ENCODE measurements at places on chromosomes 16 and 17. TPM values are rescaled to one million over a fixed set of nuclear protein-coding genes. Genes with fewer than 3 reads are reported as not detected.

DNA sequence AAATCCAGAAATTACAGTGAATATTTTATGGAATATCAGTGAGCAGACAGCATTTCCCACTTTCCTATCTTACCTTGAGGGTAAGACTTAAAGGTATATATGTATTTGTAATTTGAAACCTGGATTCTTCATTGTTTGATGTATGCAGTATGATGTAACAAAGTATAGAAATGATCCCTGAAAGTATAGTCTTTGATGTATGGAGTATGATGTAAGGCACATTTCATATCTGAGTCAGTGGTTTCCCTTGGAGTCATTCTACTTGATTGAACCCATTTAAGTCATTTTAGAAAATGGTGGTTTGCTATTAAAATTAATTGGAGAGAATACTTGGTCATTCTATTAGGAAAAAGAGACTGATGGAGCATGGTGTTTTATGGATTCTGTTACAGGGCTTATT, 10.1 kb downstream of the AMZ2 start:
- no peak for DNase-seq

DNA sequence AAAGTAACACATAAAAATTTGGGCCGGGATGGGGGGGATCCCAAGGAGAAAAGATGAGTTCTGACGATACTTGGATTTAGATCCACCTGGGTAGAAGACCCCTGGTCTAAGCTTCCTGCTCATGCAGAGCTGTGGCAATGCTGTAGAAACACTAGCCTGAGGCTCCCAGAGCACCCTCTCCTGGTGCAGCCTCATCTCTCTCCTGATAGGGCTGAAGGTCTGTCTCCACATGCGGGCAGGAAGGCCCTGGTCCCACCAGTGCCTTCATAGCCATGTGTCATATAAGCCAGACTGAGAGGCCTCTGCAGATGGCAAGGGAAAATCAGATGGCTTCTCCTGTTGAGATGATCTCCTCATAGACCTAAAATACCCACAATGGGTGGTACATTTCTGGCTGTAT, 518.0 kb upstream of the ZFHX3 start:
- no peak for DNase-seq

DNA sequence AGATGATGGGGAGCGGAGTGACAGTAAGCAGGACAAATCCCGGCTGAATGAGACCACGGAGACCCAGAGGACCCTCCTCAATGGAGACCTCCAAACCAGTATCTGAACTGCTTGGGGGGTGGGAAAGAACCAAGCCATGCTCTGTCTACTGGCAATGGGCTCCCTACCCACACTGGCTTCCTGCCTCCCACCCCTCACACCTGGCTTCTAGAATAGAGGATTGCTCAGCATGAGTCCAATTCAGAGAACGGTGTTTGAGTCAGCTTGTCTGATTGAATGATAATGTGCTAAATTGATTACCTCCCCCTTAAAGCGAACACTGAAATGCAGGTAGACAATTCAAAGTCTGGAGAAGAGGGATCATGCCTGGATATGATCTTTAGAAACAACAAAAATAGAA, 5.5 kb downstream of the SSTR2 start:
- DNase-seq, result no peak

- DNase-seq, result no peak
These were observed 5.2 kb upstream of the PRSS21 start for GRCh38 chr16:2811703-2812471.

GRCh38 chr17:15298176-15298575, 33.0 kb upstream of the PMP22 start:
- DNase-seq, result no peak

GRCh38 chr16:48535831-48536613, 74.0 kb downstream of the N4BP1 start:
- DNase-seq, result no peak

- DNase-seq, result no peak
These were observed 721 bp downstream of the TBCD start for GRCh38 chr17:82752371-82753200.

- DNase-seq, result no peak
These were observed 333.2 kb downstream of the SLC39A11 start for GRCh38 chr17:72759301-72759700.

DNA sequence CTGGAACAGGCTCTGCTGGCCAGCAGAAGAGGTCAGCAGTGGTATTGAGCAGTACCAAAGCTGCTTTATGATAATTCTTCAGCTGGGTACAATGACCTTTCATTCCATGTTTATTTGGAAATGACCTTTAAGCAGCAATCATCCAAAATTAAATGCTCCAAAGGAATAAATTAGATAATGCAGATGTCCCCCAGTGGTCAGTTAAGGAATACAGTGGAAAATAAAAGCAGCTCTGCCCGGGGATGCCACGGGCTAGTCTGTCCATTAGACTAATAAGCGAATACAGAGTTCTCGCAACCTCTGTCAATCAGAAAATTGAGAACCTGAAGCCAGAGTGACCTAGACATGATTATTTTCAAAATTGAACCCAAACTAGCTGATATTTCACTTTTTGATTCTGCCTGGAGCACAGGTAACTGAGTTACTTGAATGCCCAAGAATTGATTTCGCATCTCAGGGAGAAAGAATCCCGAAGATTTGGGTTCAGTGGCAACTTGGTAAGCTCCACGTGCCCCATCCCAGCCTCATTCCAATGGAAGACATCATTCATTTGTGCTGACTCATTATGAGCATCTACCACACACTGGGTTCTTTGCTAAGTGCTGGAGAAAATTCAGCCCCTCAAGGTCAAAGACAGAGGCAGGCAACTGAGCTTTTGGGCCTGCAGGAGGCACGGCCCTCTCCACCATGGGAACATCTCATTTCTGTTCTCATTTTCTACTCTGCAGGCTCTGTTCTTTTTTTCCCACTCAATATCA, 34.4 kb upstream of the SLC39A11 start:
- DNase-seq, result no peak

GRCh38 chr17:21252289-21252795, 868 bp downstream of the NATD1 start:
- no peak for DNase-seq

- DNase-seq, result peak; percentile 86
These were observed 2.8 kb downstream of the KDM6B start for GRCh38 chr17:7836596-7837407.

DNA sequence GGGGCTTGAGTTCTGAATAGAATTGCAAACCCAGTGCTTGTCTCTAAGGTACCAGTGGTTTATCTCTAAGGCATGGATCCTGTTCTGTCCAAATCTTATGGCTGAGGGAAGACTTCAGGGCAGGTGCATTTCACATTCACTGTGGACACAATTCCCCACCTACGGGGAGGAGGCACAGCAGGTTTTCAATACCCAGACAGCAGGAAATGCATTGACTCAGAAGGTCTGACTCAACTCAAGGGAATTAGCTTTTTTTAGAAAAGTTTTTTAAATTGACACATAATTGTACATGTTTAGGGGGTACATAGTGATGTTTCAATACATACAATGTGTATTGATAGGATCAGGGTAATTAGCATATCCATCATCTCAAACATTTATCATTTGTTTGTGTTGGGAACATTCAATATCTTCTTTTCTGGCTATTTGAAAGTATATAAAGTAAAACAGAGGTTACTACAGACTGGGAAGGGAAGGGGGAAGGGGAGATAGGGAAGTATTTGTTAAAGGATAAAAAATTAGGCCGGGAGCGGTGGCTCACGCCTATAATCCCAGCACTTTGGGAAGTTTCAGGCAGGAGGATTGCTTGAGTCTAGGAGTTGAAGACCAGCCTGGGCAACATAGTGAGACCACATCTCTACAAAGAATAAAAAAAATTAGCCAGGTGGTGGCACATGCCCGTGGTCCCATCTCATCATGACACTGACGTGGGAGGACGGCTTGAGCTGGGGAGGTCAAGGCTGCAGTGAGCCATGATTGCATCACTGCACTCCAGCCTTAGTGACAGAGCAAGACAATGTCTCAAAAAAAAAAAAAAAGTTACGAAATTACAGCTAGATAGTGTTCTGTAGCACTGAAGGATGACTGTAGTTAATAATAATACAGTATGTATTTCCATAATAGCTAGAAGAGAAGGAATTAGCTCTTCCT, 54.9 kb downstream of the RGS9 start:
- DNase-seq, result no peak

DNA sequence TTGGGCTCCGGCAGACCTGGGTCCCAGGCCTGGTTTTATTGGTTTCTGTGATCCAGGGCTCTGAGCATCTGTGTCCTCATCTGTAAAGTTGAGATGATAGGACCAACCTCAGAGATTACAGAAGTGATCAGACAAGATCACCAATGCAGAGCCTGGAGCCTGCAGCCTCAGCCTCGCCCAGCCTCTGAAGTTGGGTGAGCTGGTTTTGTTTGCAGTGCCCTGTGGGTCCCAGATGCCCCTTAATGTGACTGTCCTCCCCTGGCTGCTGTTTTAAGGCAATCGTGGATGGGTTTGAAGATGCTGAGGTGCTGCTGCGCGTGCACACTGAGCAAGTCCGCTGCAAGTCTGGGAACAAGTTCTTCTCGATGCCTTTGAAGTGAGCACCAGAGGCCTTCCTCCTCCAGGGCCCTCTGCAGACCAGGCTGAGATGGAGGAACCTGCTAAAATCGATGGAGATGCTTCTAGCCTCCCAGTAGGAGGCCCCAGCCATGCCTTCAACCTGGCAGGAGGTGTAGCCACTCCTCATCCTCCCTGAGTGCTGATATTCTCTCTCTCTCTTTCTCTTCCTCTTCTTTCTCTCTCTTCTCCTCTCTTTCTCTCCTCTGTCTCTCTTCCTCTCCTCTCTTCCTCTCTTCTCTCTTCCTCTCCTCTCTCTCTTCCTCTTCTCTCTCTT, 5.6 kb upstream of the MMP15 start:
- no peak for DNase-seq

DNA sequence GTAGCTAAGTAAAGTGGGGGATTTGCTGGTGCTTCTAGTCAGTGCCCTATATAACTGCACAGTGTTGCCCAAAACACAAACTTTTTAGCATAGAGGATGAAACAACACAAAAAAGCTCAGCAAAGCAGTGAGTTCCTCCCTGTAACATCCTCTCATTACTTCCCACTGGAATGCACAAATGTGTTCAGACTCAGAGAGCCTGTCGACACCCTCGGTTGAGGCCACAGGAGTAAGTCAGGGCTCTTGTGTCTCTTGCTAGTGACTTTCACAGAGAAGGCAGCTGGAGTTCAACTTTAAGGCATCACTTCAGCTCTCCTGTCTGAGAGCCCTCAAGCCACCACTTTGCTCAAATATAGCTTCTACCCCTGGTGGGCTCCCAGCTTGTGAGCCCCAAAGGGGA, 107.2 kb upstream of the NETO2 start:
- no peak for DNase-seq

ITGA2B gene
- 0.22 TPM for polyA plus RNA-seq

CCL8 gene
- 0.03 TPM for polyA plus RNA-seq

NTN1 gene
- polyA plus RNA-seq, result 8.7 TPM

PFAS gene
- polyA plus RNA-seq, result 6.0 TPM

Data from liver (tissue), 10 donors.